ENCODE measurements at places on chromosomes 5 and 9.

DNA sequence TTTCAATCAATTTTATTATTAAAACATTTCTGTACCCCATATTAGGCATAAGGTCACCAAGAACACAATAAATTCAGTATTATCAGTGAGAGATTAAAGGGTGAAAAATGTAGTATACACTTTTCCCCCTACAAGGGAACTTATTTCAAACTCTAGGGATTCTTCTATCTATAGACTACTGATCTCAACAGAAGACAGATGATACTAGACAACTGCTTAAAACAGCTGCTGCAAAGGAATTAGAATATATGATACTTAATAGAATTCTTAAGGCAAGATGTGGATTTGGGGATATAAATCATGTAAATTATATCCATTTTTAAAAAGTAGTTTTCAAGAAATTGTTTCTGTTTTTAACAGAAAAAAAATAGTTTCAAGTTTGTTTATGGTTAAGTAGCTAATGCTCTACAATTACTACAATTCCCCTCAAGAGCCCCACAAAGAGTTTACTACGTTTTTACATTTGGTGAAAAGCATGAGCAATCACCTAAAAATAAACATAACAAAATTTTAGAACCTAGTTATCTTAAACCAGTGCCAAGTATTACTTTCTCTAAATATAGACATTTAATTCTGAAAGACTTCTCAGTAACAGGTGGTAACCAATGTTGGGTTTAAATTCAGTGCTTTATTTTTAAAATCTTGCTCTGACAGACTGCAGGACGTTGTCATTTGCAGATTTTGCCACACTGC is 6.0 kb downstream of the KIF24 start:
- H3K36me3 ChIP-seq: no peaks in the 10 kb centered on the region
- H3K27ac ChIP-seq: peak overlapping the region; percentile 25
- no peaks in the 10 kb centered on the region for H3K27me3 ChIP-seq
- no peak for DNase-seq
- no peak overlapping the region for H3K4me3 ChIP-seq
- H3K4me1 ChIP-seq: peaks cover 4% of the 10 kb centered on the region

DNA sequence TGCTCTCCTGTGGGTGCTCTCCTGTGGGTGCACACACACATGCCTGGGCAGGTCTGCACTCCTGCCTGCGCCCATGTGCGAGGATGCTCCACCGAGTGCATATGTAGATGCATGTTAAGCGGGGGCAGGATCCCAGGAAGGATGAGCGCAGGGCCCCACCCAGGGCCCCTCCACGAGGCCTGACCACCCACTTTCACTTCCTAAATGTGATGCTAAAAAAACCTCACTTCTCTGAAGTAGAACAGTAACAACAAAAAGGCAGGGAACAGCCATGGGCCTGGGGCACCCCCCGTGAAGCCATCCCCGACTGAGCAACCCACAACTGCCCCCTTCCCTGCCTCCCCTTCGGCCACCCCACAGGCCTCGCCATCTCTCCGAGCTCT is 48.2 kb upstream of the SARDH start:
- no peak overlapping the region for H3K4me3 ChIP-seq
- H3K36me3 ChIP-seq: peaks cover 16% of the 10 kb centered on the region
- H3K27me3 ChIP-seq: no peaks in the 10 kb centered on the region
- DNase-seq: no peak
- no peak overlapping the region for H3K27ac ChIP-seq

DNA sequence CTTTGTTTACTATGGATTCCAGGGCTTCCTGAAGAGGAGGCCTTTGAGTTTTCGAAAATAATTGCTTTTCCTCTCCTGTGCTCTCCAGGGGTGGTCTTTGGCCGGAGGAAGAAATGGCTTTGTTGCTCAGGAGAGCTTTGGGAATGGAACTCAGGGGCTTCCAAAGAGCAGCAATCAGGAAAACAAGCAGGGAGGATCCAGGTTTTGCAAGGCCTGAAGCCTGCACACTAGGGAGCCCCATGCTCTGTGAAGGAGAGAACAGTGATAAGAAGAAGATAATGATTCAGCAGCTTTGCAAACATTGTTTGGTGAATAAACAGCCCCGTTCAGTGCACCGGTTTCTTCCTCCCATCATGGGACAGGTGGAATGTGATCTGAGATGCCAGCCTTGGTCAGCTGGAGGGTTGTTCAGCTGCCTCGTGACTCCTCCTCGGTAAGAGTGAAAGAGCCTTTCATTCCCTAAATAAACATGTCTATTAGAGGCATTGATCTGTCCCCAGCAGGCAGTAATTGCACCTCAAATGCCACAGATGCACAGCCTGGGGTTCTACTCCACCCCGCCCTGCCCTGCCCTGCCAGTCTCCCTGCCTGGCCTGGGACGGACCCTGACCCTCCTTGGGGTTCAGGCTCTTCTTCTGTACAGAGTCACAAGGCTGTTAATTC is 11.5 kb upstream of the ALDH1B1 start:
- H3K27me3 ChIP-seq: no peaks in the 10 kb centered on the region
- DNase-seq: no peak
- peaks cover 8% of the 10 kb centered on the region for H3K4me1 ChIP-seq

DNA sequence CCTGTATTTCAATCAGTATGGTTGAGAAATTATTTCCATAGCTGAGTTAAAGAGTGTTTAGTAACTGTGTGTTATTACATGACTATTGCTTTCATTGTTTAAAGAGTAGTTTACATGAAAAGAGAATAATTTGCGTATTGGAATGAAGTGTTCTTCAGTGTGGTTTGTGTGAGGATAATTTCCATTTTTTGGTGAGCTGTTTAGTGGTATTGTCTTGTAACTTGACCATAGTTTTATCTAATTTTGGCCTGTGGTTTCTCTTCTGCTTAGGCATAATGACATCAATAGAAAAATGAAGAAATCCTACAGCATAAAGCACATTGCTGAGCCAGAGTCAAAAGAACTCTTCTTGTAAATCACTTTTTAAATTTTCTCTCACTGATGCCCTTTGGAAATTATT is 151.2 kb downstream of the SNCAIP start:
- no peak for DNase-seq
- H3K27ac ChIP-seq: peak overlapping the region; percentile 58
- no peaks in the 10 kb centered on the region for H3K27me3 ChIP-seq
- peaks cover 48% of the 10 kb centered on the region for H3K4me1 ChIP-seq
- H3K36me3 ChIP-seq: peaks cover 49% of the 10 kb centered on the region

DNA sequence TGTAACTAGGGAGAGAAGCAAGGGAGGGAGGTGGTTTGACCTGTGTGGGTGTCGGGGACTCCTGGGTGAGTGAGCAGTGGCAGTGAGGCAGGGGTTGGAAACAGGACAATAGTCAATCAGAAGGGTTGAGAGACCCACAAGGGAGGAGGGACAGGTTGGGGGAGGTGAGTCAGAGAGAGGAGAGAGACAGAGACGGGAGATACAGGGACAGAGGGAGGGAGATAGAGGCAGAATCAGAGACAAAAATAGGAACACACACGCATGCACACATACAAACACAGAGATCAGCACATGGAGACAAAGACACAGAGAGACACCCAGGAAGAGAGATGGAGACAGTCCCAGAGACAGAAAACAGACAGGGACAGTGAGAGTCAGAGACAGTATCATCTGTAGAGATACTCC is 39.3 kb upstream of the PTGS1 start:
- peaks cover 10% of the 10 kb centered on the region for H3K27me3 ChIP-seq
- DNase-seq: no peak
- H3K36me3 ChIP-seq: peaks cover 5% of the 10 kb centered on the region
- H3K27ac ChIP-seq: no peak overlapping the region
- no peak overlapping the region for H3K4me3 ChIP-seq
- H3K4me1 ChIP-seq: no peaks in the 10 kb centered on the region

DNA sequence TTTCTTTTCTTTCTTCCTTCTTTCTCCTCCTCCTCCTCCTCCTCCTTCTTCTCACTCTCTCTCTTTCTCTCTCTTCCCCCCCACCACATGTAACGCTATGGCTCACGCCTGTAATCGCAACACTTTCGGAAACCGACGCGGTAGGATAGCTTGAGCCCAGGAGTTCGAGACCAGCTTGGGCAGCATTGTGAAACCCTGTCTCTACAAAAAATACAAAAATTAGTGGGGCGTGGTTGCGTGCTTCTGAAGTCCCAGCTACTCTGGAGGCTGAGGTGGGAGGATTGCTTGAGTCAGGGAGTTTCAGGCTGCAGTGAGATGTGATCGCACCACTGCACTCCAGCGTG is 736 bp upstream of the GLDC start:
- H3K4me1 ChIP-seq: peaks cover 19% of the 10 kb centered on the region
- DNase-seq: no peak
- H3K27me3 ChIP-seq: peaks cover 66% of the 10 kb centered on the region
- H3K4me3 ChIP-seq: peak overlapping the region; percentile 71
- H3K27ac ChIP-seq: no peak overlapping the region

GRCh38 chr9:13879981-13880380 is 434.0 kb downstream of the NFIB start:
- peaks cover 6% of the 10 kb centered on the region for H3K36me3 ChIP-seq
- no peak for DNase-seq
- no peaks in the 10 kb centered on the region for H3K27me3 ChIP-seq
- no peak overlapping the region for H3K27ac ChIP-seq
- H3K4me3 ChIP-seq: no peak overlapping the region
- peaks cover 20% of the 10 kb centered on the region for H3K4me1 ChIP-seq

DNA sequence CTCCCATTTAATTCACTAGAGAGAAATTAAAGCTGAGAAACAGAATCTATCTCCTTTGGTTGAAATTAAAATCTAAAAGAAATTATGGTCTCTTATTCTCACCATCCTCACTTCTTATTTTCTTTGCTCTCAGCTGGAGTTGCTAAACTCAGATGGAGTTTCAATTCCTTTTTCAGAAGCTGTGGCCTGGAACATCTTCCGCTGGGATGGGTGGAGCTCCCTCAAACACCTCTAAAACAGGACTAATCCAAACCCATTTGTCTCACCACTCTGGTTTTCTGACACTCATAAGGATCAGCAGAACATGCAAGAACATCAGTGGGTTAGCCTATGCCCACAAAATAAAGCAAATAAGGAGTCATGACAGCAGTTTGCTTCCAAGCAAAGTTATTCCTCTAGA is 39.6 kb upstream of the CEP78 start:
- no peaks in the 10 kb centered on the region for H3K36me3 ChIP-seq
- no peak for DNase-seq
- no peaks in the 10 kb centered on the region for H3K4me1 ChIP-seq
- H3K27ac ChIP-seq: no peak overlapping the region

DNA sequence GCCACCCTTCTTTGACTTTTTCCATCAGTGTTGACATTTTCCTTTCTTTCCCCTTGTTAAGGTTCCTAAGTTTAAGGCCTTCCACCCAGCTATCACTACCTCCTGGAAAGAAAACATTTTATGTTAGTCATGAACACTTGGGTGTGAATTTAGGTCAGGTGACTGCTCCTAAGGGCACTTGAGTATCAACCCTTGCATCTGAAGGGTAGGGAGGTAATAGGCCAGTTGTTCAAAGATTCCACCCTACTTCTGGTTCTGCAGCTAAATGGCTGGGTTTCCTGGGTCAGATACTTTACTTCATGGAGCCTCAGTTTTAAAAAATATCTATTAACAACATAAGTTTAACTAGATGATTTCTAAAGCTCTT is 49.1 kb upstream of the OSMR start:
- H3K27me3 ChIP-seq: peaks cover 4% of the 10 kb centered on the region
- no peak for DNase-seq
- H3K27ac ChIP-seq: no peak overlapping the region
- H3K36me3 ChIP-seq: no peaks in the 10 kb centered on the region
- H3K4me3 ChIP-seq: no peak overlapping the region
- no peaks in the 10 kb centered on the region for H3K4me1 ChIP-seq

GRCh38 chr9:110782701-110783100 is 114.1 kb downstream of the MUSK start:
- no peak for DNase-seq
- no peak overlapping the region for H3K27ac ChIP-seq
- no peak overlapping the region for H3K4me3 ChIP-seq

DNA sequence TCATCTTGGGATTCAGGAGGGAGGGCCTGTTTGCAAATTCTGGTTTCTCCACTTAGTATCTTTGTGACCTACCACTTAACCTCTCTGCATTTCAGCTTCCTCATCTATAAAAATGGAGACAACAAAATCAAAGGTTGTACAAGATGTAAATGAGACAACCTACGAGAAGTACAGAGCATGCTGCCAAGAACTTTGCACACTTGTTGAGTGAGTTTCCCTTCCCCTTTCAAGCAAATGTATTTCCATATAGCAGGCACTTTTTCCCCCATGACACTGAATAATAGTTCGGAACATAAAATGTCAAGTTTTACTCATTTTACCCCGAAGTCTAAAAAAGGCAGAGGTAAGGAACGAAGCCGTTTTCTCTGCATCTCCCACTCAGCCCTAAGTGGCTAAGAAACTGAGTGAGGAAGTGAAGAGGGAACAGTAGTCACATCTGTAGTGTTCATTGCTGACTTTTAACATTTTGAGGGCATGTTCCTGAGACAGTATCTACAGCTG is 159.0 kb downstream of the TLE1 start:
- H3K36me3 ChIP-seq: no peaks in the 10 kb centered on the region
- H3K4me3 ChIP-seq: no peak overlapping the region
- H3K27ac ChIP-seq: no peak overlapping the region
- H3K4me1 ChIP-seq: peaks cover 5% of the 10 kb centered on the region

GRCh38 chr5:179599100-179599499 is 24.4 kb downstream of the HNRNPH1 start:
- no peak for DNase-seq
- H3K4me3 ChIP-seq: no peak overlapping the region
- no peak overlapping the region for H3K27ac ChIP-seq
- no peaks in the 10 kb centered on the region for H3K27me3 ChIP-seq
- H3K36me3 ChIP-seq: peaks cover 35% of the 10 kb centered on the region
- H3K4me1 ChIP-seq: no peaks in the 10 kb centered on the region

DNA sequence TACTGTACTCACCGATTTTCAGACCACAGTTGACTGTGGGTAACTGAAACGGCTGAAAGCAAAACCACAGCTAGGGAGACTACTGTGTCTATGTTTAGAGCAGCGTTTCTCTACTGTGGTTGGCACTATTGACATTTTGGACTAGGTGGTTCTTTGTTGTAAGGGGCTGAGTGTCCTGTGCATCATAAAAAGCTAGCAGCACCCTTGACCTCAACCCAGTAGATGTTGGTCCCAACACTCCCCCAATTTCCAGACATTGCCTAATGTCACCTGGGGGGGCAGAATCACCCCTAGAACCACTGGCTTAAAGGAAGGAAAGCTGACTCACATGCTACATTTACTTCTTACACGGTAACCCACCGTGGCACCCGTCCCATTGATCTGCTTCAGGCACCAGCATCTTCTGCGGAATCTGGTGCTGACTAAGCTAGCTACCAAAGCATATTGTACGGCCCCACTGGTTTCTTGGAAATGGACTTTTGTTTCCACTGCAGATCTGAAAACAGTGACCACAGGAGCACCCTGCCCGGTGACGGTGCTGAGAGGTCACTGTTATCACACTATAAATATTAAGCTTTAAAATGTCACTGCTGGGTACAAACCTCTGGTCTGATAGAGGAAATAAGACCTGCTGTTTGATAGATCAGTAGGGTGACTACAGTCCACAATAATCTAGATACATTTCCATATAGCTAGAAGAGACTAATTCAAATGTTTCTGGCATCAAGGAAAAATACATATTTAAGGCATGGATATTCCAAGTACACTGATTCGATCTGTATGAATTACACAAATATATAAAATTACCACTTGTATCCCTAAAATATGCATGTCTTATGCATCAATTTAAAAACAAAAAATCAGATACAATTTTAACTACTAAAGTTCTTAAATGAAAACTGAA is 151.4 kb downstream of the HSD17B3 start:
- no peak for DNase-seq
- H3K27me3 ChIP-seq: peaks cover 35% of the 10 kb centered on the region
- no peak overlapping the region for H3K27ac ChIP-seq
- H3K36me3 ChIP-seq: no peaks in the 10 kb centered on the region

GRCh38 chr5:103393101-103393754 is 134.7 kb downstream of the MACIR start:
- DNase-seq: no peak
- no peak overlapping the region for H3K27ac ChIP-seq
- H3K4me3 ChIP-seq: no peak overlapping the region
- H3K4me1 ChIP-seq: peaks cover 4% of the 10 kb centered on the region
- H3K27me3 ChIP-seq: no peaks in the 10 kb centered on the region
- no peaks in the 10 kb centered on the region for H3K36me3 ChIP-seq
